ENCODE measurements at places on chromosomes 3 and 15.
A peak's percentile ranks its signal among the peaks of the same experiment; 100 is the strongest.

- no peak for DNase-seq
Observed at GRCh38 chr3:62109534-62109933, 263.8 kb downstream of the FEZF2 start.

DNA sequence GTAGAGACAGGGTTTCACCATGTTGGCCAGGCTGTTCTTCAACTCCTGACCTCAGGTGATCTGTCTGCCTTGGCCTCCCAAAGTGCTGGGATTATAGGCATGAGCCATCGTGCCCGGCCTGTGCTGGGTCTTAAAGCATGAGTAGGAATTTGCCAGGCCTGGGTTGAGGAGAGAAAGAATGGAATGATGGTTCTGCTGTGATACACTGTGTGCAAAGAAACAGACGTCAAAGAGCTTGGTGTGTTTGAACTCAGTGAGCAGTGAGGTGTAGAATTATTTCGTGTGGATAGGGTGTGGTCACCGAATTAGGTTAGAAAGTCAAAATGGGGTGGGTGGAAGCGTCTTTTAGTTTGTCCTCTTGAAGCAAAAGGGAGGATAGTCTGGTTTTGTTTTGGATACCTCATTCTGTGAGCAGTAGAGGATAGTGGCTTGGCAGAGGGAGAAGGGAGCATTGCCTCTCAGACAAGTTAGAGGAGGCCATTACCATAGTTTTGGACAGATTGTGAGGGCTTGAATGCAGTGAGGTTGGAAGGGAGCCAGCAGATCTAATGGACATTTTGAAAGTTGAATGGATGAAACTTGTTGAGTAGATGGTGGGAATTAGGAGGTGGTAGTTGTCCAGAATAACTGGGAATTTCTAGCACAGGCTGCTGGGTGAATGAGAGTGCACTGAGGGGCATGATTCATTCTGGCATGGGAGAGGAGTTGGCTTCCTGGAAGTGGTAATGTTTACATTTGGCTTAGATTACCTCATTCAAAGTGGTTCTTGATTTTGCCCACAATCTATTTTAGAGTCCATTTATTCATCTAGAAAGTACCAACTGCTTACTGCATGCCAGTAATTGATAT is 27.2 kb downstream of the AKAP13 start:
- peak; percentile 57 for DNase-seq

DNA sequence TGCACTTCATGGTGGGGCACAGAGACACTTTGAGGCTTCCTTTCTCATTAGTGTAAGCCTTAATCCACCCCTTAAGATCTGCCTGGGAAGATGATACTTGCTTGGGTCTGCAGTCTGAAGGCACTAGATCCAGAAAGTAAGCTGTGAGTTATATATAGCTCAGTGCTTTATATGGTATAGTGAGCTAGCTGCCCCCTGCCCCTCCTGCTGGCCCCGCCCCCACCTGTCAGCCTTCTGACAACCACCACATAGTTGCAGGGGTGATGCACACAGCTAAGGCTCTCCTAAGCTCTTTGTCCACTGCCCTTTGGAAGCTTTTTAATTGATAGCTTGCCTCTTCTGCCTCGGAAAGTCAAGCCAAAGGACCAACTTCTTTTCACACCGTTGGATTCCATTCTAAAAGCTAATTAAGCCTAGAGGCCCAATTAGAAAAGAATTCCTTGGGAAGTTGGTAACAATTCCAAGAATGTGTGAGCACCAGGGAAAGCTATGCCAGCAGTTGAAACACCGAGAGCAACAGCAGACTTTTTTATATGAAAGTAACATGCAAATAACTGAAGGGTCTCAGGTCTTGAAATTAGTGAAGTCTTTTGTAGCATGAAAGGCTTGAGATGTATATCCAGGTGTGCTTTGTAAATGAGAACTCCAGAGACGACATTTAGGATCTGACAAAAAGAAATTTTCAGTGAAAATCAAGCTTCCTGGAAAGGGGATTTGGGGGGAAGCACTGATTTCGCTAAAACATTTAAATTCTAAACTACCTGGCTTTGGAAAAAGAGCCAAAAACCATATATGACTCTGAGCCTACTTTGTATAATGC is 2.3 kb downstream of the TPM1 start:
- no peak for DNase-seq

DNA sequence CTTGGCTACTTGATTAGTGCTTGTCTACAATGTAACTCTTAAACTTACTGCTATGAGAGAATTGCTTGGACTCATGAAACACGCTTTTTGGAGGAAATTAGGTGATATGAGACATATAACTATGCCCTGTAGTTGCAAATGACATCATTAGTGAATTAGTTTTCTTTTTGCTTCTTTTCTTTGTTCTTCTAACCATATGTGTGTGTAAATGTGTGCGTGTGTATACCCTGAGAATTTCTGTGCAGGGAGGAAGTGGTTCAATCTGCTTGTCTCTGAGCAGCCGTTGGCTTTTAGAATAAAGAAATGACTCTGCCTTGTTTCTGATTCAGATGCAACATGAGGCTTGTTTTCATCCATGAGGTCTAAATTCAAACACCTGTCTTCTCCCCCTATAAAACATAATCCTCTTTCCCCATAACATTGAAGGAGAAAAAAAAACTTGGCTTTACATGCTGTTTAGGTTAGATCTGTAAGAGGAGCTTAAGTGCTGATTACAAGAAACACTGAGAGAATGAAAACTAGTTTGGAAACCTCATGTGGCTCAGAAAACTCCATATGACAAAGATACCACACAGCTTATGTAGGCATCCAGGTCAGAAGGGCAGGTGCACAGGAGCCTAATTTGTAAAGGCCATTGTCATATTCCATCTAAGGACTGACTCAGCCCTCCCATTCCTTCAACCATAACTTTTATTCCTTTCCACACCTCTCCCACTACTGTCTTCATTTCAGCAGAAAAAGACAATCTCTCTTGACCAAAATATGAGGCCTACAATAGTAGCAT is 30.5 kb upstream of the BLM start:
- DNase-seq = peak; percentile 46

DNA sequence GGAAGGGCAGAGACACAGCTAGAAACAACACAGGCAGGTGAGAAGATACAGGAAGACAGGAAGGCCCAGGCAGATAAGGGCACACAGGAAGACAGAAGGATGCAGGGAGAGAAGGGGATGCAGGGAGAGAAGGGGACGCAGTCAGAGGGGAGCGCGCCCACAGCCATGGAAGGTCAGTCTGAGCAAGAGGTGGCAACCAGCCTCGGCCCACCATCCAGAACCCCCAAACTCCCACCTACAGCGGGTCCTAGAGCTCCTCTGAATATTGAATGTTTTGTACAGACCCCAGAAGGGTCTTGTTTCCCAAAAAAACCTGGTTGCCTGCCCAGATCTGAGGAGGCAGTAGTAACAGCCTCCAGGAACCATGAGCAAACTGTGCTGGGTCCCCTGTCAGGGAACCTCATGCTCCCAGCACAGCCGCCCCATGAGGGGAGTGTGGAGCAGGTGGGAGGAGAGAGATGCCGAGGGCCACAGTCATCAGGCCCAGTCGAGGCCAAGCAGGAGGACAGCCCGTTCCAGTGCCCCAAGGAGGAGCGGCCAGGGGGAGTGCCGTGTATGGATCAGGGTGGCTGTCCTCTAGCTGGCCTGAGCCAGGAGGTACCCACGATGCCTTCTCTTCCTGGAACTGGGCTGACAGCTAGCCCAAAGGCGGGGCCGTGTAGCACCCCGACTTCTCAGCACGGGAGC is 27.6 kb upstream of the SLC28A1 start:
- DNase-seq = no peak

- DNase-seq = peak; percentile 86
Observed at GRCh38 chr3:36843065-36844051, 79.0 kb upstream of the DCLK3 start.

DNA sequence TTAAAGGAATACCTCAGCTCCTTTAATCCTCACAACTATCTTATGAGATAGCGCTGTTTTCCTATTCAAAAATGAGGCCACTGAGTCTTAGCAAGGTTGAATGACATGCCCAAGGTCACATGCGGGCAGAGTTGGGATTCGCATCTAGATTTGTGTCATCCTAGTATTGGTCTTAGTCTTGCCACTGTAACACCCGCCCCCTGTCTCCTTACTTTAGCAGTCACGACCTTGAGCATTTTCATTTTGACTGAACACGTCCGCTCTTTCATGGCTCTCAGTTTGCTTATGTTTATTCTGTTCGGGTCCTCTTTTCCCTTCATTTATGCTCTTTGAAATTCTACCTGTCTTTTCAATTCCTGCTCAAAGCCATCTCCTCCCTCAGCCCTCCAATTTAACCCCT is 112.5 kb upstream of the CADPS start:
- no peak for DNase-seq

GRCh38 chr3:142886940-142887339 is 1.9 kb downstream of the PCOLCE2 start:
- DNase-seq = no peak

DNA sequence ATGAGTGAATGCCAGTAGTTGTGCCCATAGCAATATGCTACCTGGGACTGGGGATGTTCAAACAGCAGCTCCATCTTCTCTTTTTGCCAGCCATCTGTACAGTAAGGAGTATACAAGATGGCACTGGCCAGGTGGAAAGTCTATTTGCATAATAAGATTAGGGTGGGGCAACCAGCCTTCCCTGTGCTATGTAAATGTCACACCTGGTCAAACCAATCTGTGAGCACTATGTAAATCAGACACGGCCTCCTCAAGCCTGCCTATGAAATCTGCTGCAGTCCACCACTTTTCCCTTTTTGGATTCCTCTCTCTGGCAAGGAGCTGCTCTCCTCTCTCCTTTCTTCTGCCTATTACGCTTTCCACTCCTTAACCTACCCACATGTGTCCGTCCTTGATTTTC is 53.0 kb downstream of the C3orf80 start:
- no peak for DNase-seq

DNA sequence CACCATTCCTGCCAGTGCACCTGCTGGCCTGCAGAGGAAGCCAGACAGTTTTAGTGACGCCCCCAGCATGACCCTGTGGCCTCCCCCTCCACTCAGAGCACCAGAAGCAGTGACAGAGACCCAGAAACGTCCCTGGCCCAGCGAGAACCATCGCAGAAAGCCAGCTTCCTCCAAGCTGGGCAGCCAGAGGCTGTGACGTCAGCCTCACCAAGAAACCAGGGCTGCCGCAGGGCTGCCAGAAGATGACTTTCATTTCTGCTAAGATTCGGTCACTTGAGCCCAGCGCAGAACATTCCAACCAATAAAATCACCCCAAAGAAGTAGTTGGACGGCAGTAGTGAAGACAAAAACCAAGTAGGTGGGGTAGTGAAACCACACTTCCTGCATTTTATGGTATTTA is 29.6 kb upstream of the RPL32 start:
- DNase-seq = peak; percentile 32

- no peak for DNase-seq
Observed at GRCh38 chr3:22836131-22836530, 367.0 kb upstream of the UBE2E2 start.

- no peak for DNase-seq
Observed at GRCh38 chr15:54150255-54150654, 172.0 kb downstream of the UNC13C start.

DNA sequence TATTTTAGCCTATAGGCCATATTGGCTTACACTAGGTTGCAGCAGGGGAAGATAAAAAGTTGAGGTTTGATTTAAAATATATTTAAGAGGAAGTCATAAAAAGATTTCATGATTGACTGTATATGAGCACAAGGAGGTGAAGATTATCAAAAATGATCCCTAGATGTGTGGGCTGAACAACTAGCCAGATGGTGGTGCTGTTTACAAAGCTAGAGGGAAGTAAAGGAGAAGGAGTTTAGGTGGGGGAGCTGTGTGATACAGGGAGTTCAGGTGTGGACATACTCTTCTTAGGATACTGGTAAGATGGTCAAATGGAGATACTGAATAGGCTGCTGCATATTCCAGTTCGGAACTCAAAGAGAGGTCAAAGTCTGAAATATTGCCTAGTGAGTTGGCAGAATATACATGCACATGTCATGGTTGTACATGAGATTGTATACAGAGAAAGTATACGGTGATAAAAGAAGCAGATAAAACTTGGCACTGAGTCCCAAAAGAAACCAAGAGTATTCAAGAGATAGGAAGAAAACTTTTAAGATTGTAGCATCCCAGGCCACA is 727.8 kb downstream of the NLGN1 start:
- DNase-seq = no peak

DNA sequence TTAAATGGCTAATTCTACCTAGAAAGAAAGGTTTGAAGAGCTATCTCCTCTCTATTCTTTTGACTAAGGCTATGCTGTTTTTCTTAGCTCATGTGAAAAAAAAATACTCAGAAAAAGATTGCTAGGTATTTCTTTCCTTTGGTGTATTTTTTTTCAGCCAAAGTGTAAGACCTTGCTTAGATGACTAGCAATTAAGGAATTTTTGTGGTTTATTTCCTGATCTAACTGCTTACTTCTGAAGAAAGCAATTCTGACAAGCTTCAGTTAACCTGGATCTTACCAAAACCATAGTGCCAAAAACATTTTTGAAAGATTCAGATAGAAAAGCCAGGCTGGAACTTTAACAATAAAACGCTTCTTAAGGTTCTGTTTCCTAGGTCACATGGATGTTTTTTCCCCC is 315.6 kb downstream of the SOX2 start:
- DNase-seq = no peak

DNA sequence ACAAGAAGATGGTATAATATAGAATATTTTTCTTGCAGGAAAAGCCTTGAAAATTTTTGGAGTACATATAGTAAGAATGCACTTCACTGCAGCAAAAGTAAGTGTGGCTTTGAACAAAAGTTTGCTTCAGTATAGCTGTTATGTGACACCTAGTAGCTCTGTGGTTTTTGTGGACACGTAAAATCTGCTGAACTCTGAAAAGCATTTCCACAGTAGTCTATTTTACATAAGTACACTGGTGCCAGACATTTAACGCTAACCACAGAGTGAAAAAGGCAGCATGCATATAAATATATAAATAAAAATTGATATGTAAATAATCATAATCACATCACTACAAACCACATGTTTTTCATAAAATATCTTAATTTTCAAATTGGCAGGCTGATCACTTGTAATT is 39.8 kb downstream of the CGGBP1 start:
- no peak for DNase-seq

DNA sequence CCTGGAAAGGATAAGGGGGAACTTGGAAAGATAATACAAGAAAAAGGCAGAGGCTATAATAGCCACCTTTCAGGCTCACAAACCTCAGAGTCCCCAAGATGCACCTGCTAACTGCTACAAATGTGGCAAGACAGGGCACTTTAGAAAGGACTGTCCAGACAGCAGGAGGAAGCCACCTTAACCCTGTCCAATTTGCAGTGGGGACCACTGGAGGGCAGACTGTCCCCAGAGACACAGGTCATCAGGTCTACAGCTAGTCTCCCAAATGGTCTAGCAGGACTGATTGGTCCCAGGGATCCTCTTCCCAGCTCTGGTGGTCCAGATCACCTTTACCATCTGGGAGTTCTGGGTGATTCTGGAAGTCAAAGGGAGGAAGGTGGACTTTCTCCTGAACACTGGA is 882.5 kb upstream of the GBE1 start:
- DNase-seq = no peak
